ENCODE measurements at places on chromosomes 5 and 9. TPM values are rescaled to one million over a fixed set of nuclear protein-coding genes. Genes with fewer than 3 reads are reported as not detected.

Gene ADGRD2
- not detected for total RNA-seq

DNA sequence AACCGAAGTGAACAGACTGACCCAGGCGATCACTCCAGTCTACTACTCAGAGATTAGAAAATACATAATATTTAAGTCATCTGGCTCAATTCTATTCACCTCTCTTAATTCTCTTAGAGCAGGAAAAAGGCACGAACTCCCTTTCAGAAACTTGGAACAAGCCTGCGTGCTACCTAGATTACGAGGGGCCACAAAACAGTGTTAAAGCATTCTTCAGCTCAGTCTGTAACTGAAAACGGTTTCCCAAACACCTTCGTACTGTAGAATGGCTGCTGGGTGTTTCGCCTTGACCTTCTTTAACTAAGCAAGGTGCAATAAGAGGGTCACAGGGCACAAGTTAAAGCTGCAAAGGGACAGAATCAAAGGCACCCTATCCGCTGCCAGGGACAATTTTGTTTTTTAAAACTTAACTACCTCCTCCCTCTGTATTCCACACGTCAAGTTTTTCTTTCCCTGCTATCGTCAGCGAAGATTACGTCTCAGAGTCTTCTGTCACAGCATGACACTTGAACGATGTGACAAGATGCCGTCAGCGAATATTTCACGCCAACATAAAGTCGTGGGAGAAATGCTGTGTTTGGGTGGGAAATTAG is 687 bp downstream of the LYSMD3 start:
- H3K27ac ChIP-seq = peak overlapping the region; percentile 77
- H3K27me3 ChIP-seq = peaks cover 26% of the 10 kb centered on the region
- peaks cover 21% of the 10 kb centered on the region for H3K4me1 ChIP-seq
- peak overlapping the region; percentile 95 for H3K4me3 ChIP-seq
- peak; percentile 31 for DNase-seq

Gene PCDHGB7
- total RNA-seq = 1.2 TPM

Gene TNFSF15
- total RNA-seq = 0.39 TPM

All from MCF 10A (cell line).